Activated T-helper 9 cell treated with anti-CD3 and anti-CD28 coated beads, Interleukin-2, amount 50 U/mL, for 16 hours (primary cell): ENCODE measurements at places on chromosomes 1 and 21.
A peak's percentile ranks its signal among the peaks of the same experiment; 100 is the strongest.

DNA sequence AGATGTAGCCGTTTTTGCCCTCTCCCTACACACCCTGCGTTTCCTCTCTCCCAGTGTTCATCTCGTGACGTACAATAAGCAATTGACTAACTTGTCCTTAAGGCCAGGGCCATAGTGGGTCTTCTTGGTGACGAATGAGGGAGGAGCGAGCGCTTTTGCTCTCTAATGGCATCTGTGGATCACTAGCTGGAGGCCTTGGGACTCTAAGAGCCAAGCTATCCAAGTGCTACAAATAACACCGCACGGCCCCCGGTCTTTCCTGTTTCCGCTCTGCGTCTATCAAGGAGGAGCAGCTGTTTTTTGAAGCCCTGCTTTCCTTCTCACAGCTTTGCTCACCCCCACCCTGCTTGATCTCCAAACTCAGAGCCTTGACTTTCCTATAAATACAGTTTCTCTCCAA lies 25.2 kb downstream of the EVA1C start:
- no peak for DNase-seq

DNA sequence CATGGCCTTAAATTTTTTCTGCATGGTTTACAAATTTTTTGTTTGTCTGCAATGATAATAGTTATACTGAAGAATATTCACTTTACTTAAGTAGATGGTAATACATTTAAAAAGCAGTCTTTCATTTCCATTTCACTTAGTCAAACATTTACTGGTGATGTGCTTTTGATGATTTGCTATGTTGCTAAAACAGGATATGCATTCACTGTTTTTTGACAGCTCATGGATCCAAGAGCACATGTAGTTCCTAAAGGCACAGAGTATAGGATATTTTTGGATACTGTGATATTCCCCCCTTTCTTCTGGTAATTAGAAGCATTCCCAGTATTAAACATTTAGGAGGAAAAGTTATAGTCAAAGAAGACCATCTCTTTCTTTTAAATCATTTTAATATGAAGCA lies 45.9 kb downstream of the RAP1A start:
- DNase-seq: no peak

DNA sequence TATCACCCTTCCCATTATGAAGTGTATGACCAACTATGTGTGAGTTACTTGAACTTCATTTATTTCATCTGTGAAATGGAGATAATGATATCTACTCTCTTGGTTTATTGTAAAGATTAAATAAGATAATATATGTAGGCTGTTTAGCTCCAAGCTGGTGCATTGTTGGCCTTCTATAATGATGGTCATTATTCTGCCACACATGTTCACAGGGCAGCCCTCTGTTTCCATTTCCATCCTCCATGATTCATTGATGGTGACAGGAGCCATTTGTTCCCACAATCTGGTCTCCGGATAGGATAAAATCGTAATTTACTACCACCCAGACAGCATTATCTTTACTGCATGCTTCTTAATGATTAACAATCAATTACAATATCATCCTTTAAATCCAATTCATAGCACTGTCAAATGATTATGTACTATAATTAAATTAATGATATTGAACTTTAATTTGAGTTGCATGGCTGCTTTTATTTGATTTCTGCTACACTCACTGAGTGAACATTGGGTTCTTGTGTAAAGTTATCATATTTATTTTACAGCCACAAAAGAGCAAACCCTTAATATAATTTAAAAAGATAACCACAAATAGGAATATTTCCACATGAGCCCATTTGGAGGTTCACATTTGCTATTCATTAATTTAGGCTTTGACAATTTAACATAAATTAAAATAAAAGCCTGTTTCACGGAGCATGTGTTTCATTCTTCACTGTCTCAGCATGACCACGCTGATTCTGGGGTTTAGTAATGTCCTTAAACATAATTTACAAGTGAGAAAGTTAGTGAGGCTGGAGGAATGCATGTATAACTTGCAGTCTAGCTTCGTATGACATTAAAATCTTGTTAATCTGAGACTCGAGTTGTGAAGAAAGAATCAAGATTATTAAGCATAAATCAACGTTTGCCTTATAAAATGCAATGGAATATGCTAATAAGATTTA lies 596.4 kb upstream of the ZRANB2 start:
- no peak for DNase-seq

- DNase-seq: no peak
Observed at GRCh38 chr1:85889870-85890269, 181.6 kb upstream of the ZNHIT6 start.

DNA sequence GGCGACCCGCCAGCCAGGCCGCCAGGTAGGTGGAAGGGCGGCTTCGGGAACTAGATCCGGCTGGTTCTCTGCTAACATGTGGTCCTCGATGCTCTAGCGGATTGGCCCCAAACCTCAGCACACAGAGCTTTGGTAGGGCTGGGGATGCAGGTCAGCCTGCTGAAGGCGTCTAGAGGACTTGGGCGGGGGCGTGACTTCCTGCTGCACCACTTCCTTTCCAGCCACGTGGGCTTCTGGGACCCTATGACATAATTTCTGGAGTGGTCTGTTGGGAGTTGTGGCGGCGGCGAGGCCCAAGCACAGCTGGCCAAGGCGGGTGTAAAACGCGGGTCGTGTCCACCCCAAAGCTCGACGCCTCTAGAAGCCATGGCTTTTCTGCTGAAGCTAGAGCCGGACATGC lies 124.5 kb downstream of the ATF6 start:
- no peak for DNase-seq

- DNase-seq: no peak
Observed at GRCh38 chr1:6435129-6435528, 10.6 kb downstream of the ESPN start.

- no peak for DNase-seq
Observed at GRCh38 chr1:113943028-113943811, 14.1 kb downstream of the HIPK1 start.

DNA sequence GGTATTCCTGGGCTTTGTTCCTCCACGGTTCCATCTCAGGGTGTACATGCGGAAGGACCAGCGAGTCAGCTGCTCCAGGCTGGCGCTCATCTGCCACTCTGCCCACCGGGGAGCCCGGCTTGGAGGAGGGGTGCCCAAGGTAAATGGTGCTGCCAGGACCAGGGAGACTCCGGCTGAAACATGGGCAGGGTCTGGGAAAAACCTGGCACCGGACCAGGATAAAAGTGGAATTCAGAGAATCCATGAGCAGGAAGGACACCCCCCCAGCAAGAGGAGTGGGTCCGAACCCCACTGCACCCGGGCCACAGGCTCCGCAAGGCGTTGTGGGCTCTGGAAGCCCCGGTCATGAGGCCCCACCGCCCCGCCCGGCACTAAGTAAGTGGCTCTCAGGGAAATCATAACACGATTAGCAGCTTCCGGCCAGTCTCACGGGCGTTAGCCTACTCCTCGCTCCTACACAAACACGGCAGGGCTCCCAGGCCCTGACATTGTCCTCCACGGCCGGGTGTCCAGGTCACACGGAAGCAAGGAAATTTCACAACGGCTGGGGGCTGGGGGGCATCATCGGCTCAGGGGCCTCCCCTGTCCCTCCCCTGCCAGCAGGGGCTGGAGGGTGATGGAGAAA lies 21.1 kb downstream of the MEGF6 start:
- no peak for DNase-seq

- DNase-seq: no peak
Observed at GRCh38 chr1:4174291-4175200, 274.5 kb upstream of the C1orf174 start.

DNA sequence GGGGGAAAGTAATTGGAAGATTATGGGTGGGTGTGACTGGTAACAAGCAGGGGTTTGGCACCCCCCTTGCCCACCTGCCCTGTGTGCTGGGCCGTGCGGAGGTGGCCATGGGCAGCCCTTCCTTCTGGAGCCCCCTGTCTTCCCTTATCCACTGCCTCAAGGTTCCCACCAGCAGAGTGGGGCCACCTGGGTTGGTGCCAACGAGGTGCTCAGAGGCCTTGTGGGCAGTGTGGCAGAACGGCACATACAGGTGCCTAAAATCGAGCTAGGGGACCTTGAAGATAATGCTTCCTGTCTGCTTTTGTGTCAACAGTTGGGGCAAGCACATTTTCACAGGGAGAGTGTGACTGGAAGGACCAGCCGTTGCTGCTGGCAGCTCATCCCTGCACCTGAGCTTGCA lies 161.8 kb downstream of the PCBP3 start:
- DNase-seq: no peak

- no peak for DNase-seq
Observed at GRCh38 chr1:180540697-180541594, 17.8 kb upstream of the OVAAL start.

DNA sequence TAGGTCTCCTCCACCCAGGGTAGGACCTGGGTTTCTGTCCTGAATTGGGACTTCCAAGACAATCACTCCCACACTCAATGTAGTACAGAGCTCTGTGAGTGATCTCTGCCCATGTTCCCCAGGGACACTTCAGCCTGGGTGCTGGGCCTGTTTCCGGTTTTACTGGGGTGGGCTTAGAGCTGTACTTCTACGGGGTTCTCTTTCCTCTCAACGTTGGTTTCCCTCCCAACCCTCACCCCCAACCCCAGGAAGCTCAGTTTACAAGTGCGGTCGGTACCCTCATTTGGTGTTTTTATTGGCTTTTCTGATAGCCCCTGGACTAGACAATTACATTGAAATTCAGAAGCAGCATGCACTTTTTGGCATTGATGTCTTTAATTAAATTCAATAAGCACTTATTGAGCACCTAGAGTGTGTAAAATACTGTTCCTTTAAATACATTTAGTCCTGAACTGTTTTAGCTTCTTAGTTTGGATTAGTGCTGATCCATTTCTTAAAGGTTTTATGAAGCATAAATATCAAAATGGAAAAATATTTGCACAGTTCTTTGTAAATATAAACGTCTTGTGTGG lies 542 bp upstream of the XPR1 start:
- DNase-seq: no peak

DNA sequence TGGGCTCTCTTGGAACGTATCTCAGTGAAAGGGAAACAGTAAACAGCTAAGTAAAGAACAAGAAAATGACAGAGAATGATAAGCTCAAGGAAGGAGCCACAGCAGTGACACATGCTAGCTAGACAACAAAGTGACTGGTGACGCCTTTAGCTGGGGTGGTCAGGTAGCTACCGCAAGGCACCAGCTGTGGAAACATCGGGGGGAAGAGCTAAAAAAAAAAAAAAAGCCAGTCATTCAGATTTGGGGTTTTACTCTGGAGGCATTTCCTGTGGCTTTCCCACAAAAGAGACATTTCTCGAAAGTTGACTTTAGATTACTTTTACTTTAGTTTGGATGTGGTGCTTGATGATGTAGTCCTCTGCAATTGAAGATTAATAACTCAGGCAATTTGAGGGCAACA lies 2.1 kb downstream of the FHAD1 start:
- DNase-seq: peak; percentile 37

DNA sequence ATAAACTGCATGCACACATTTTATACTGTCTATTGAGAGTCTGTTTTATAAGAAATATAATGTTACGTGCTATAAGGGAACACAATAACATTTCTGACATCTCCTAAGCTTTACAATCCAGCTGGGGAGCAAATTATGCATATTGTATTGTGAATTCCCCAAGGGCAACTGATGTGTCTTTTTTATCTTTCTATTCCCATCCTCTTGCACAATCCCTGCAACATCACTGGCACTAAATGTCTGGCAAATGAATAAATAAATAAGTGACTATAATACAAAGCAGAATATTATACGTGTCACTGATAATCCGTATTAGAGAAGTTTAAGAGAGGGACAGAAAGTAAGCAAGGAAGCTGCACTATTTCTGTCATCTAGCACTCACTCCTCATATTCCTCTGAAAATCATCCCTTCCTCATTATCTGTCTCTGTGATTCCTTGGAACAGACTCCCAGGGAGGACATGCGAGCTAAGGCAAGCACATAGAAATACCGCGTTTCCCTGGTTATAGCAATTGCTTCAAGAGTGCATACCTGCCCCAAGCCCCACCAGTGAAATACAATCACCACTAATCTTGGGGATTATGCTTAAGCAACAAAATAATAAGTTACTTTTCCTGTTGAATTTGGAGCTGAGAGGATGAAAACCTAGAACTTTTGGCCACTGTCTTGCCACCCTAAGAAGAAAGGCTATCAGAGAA lies 205.4 kb downstream of the SMYD3 start:
- no peak for DNase-seq

GRCh38 chr1:64941461-64942117 lies 24.8 kb downstream of the JAK1 start:
- no peak for DNase-seq

- DNase-seq: no peak
Observed at GRCh38 chr21:32308696-32309095, 10.0 kb downstream of the MRAP start.

DNA sequence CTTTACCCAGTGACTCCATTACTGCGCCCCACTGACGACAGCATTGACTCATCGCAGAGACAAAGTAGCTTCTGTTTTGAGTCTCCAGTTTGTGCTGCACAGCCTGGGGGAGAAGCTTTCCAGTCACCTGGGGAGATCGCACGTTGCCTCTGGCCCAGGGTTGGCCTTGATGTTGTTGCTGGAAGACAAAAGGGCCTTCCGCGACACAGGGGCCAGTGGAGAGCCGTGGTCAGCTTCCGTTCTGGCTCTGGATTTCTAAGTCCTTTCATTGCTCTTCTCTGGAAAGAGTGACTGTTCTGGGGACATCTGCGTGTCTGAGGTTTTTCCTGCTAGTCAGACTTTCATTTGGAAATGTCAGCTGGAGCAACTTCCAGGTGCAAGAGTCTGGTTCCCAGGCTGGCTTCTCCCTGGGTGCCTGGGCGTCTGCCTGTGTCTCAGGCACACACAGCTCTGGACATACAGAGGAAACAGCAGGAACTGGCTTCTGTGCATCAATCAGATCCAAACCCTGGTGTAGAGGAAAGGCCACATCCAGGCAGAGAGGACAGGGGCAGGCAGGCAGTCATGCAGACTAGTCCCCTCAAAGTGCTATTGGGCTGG lies 257.0 kb downstream of the SIPA1L2 start:
- no peak for DNase-seq

GRCh38 chr1:79588719-79589118 lies 582.2 kb upstream of the ADGRL4 start:
- no peak for DNase-seq

DNA sequence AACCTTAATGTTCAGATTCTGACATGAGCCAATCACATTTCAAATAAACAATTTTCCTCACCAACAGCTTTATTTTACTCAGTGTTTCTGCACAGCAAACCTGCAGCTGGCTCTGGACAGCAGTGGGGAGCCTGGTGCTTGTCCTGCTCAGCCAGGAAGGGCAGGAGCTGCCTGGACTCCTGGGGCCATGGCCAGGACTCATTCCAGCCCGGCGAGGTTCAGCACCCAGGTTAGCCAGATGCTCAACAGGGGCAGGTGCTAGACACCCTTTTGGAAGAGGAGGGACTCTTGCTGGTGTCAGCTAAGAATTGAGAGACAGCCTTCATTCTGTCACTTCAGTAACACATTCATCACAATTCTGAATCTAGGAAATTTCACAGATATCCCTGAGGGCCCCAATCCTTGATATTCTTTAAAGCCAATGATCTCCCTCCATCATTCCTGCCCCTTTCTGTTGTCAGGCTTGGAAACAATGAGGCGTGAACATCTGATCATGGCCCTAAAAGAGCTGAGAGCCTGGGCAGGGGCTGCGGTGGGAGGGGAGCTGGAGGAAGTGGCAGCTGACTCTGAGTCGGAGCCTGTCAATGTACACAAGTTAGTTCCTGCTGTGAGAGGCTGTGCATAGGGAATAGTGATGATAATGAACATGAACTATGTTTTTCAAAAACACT lies 251.3 kb downstream of the SDCCAG8 start:
- no peak for DNase-seq

GRCh38 chr1:7280347-7280960 lies 490.6 kb upstream of the VAMP3 start:
- no peak for DNase-seq

GRCh38 chr1:207393610-207394009 lies 60.5 kb upstream of the CR2 start:
- no peak for DNase-seq
